ENCODE measurements at places on chromosomes 16 and 17. TPM values are rescaled to one million over a fixed set of nuclear protein-coding genes. Genes with fewer than 3 reads are reported as not detected.
A peak's percentile ranks its signal among the peaks of the same experiment; 100 is the strongest.

Gene CAMKK1
- 4.7 TPM for total RNA-seq

Gene ZNF629
- 27.1 TPM for total RNA-seq

Gene MARVELD3
- not detected for total RNA-seq

Gene SLC46A1
- 6.7 TPM for total RNA-seq

Gene CCL11
- 17.5 TPM for total RNA-seq

Gene SRSF2
- total RNA-seq: 70.7 TPM

Gene HSD11B2
- total RNA-seq: 0.35 TPM

Gene HOXB1
- not detected for total RNA-seq

Gene PRR15L
- not detected for total RNA-seq

DNA sequence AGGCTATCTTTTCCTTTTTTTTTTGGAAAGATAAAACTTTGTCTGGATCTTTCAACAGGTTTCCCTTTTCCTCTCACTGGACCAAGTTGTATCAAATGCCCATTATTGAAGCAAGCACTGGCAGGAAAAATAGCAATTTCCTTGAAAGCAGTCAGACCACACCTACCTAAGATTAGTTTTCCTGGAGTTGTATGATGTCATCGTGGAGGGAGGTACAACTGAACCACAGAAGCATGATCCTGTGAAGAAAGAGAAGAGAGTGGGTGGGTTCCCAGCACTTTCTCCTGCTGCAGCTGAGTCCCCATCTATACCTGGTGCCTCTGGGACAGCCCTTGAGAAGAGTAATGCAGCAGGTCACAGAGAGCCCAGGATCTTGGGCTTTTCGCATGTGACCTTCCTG lies 63.6 kb upstream of the ERCC4 start:
- no peak overlapping the region for H3K27ac ChIP-seq
- no peak for DNase-seq
- no peaks in the 10 kb centered on the region for H3K36me3 ChIP-seq
- no peaks in the 10 kb centered on the region for H3K4me1 ChIP-seq

- no peak overlapping the region for H3K27ac ChIP-seq
- H3K4me1 ChIP-seq: no peaks in the 10 kb centered on the region
- no peaks in the 10 kb centered on the region for H3K27me3 ChIP-seq
- DNase-seq: no peak
Observed at GRCh38 chr17:12603566-12603965, 62.1 kb upstream of the MYOCD start.

DNA sequence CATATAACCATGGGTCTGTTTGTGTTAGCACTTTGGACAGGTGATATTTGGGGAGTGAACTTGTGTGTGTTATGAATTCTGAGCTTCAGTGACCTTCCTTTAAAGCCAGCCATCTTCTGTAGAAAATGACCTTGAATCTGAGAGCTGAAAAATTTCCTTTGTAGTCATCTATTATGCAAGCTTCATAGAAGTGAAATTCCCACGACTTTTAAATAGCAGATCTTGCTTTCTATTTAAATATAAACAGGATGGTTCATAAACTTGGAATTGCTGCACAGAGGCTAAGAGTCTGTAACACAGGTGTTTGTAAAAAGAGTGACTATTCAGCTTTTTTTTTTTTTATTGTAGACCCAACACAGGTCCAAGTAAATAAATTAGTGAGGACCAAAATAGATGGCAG lies 85.5 kb downstream of the MARCHF10 start:
- H3K27ac ChIP-seq: no peak overlapping the region
- no peak overlapping the region for H3K4me3 ChIP-seq
- no peak for DNase-seq

DNA sequence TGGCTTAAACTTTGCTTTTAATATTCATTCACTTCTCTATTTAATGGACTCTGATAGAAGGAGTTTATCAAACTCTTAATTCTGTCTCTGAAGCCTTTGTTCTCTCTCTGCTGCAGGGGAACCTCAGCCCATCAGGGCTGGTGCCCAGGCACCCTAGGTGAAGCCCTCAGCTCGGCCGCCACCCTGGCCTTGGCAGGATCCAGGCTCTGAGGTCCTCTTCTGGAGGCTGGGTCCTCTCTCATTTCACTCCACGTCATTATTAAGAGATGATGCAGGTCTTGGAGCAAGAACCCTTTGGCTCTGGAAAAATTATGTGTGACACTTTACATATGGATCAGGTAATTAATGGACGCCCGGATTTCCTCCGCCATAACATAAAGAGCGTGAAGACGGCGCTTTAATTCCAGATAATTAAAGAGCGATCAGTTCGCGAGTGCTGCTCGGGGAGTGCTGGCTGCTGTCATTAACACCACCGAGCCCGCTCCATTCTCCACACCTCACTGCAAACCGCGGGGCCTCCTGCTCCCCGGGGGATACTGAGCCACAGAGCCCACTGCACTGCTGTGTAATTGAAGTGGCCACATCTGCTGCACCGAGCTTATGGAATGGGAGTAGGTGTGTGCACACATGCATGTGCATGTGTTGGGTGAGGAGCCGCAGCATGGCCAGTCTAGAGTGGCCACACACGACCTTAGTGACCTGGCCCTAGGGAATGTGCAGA lies 259.4 kb upstream of the TNRC6C start:
- no peaks in the 10 kb centered on the region for H3K36me3 ChIP-seq
- no peak overlapping the region for H3K27ac ChIP-seq
- no peaks in the 10 kb centered on the region for H3K4me1 ChIP-seq
- no peak for DNase-seq
- H3K4me3 ChIP-seq: no peak overlapping the region

DNA sequence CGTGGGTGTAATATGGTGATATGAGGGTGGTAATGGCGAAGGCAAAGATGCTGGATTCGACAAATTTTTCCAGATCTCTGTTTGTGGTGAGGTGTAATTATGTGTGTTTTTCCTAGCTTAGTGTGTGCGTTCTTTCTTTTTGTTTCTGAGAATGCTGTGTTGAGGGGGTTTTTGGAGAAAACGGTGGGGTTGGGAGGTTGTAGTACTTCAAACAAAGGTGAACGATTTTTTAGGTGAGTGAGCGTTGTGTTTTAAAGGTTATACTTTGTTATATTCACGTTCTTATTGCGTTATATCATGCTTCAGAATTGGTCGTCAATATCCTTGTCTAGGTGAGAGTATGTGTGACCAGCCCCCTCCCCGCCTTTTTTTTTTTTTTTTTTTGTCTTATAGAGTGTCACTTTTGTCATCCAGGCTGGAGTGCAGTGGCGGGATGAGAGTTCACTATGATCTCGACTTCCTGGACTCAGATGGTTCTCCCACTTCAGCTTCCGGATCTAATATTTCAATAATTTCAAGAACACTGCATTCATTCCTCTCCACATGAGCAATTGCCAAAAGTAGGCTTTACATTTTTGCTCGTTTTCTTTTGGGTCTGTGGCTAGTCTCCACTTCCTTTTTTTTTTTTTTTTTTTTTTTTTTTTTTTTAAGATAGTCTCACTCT lies 82.2 kb upstream of the RNU2-1 start:
- H3K27me3 ChIP-seq: no peaks in the 10 kb centered on the region
- DNase-seq: no peak
- H3K4me3 ChIP-seq: no peak overlapping the region
- no peak overlapping the region for H3K27ac ChIP-seq
- H3K4me1 ChIP-seq: no peaks in the 10 kb centered on the region

DNA sequence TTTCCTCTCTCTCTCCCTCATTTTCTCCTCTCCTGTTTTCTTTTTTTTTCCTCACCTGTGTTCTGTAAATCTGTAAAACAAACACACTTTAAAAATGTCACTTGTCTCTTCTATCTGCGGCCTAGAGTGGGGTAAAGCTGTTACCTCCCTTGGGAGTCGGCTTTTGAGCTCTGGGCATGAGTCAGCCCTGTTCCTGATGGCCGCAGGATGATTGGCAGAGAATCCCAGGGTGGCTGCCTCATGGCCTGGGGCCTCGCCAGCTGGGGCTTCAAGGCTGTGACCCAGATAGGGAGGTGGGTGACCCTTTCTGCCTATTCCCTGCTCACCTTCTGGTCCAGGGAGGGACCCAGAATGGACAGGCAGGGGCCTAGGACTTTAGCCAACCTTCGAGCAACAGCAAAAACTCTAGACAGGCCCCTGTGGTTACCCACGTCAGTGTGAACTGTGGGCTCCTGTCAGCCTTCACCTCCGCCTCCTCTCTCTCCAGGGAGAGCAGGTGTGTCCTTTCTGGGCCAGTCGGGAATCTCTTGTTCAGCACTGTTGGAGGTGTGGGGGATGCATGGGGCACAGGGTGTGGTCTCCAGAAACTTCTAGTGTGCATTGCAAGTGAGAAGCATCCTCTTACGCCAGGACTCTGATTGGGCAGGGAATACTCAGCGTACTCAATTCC lies 87.4 kb downstream of the RAP1GAP2 start:
- H3K4me1 ChIP-seq: peaks cover 12% of the 10 kb centered on the region
- no peaks in the 10 kb centered on the region for H3K27me3 ChIP-seq
- DNase-seq: peak; percentile 44
- H3K36me3 ChIP-seq: no peaks in the 10 kb centered on the region

DNA sequence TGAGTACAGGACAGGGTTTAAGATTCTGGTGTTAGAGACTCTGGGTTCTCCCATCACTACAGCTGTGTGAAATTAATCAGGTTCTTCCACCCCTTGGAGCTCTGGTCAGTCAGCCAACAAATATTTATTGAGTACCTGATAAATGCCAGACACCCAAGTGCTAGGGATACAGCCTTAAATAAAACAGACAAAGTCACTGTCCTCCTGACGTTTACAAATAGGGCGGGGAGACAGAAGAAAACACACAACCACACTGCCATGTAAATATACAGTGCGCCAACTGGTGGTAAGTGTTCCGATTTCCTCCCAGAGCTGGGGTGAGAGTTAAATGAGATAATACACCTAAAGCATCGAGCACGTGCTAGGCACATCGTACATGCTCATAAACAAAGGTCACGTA lies 121.0 kb downstream of the COPRS start:
- H3K4me1 ChIP-seq: peaks cover 3% of the 10 kb centered on the region
- no peaks in the 10 kb centered on the region for H3K36me3 ChIP-seq
- H3K4me3 ChIP-seq: no peak overlapping the region
- H3K27me3 ChIP-seq: no peaks in the 10 kb centered on the region

- DNase-seq: peak; percentile 85
- no peaks in the 10 kb centered on the region for H3K4me1 ChIP-seq
- H3K4me3 ChIP-seq: no peak overlapping the region
- no peak overlapping the region for H3K27ac ChIP-seq
- H3K36me3 ChIP-seq: no peaks in the 10 kb centered on the region
Observed at GRCh38 chr17:17641621-17642409, 39.4 kb upstream of the RAI1 start.

DNA sequence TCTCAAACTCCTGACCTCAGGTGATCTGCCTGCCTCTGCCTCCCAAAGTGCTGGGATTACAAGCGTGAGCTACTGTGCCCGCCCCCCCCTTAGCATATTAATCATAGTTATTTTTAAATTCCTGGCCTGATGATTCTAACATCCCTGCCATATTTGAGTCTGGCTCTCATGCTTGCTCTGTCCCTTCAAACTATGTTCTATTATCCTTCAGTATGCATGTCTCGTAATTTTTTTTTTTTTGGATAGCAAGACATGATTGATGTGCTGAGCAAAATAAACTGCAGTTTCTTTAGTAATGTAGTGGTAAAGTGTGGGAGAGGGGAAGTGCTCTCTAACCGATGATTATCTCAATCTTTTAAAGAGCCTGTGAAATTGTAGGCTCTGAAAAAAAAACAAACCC lies 34.3 kb upstream of the TMEM92 start:
- H3K36me3 ChIP-seq: no peaks in the 10 kb centered on the region
- H3K4me3 ChIP-seq: no peak overlapping the region
- no peak for DNase-seq
- H3K27ac ChIP-seq: peak overlapping the region; percentile 30
- peaks cover 21% of the 10 kb centered on the region for H3K4me1 ChIP-seq

DNA sequence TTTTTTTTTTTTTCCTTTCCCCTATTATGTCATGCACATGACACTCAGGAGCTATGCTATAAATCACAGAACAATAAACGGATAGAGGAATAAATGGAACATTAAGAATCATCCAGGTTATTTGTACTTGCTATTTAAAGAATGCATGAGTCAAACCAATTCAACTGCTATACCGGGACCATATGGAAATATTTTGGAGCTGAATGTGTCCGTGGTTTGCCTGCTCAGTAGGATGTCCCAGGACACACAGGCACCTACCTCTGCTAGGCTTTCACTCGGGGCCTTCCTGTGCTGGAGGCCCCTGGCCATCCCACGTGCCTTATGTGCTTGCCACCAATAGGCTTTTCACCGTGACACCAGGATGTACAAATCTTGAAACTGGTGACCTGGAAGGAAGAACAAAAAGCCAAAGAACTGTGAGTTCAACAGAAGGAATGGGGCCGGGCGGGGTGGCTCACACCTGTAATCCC lies 15.3 kb upstream of the SEC14L1 start:
- peak overlapping the region; percentile 88 for H3K27ac ChIP-seq
- H3K4me3 ChIP-seq: no peak overlapping the region
- peaks cover 24% of the 10 kb centered on the region for H3K4me1 ChIP-seq
- no peak for DNase-seq
- H3K27me3 ChIP-seq: no peaks in the 10 kb centered on the region

GRCh38 chr17:77427391-77427991 lies 286.7 kb downstream of the SEC14L1 start:
- peak; percentile 68 for DNase-seq
- H3K36me3 ChIP-seq: no peaks in the 10 kb centered on the region
- H3K27ac ChIP-seq: peak overlapping the region; percentile 88

- H3K4me3 ChIP-seq: no peak overlapping the region
- no peak for DNase-seq
- H3K36me3 ChIP-seq: no peaks in the 10 kb centered on the region
- H3K27ac ChIP-seq: no peak overlapping the region
- H3K27me3 ChIP-seq: no peaks in the 10 kb centered on the region
- H3K4me1 ChIP-seq: no peaks in the 10 kb centered on the region
Observed at GRCh38 chr16:9465161-9465560, 373.7 kb downstream of the HAPSTR1 start.

DNA sequence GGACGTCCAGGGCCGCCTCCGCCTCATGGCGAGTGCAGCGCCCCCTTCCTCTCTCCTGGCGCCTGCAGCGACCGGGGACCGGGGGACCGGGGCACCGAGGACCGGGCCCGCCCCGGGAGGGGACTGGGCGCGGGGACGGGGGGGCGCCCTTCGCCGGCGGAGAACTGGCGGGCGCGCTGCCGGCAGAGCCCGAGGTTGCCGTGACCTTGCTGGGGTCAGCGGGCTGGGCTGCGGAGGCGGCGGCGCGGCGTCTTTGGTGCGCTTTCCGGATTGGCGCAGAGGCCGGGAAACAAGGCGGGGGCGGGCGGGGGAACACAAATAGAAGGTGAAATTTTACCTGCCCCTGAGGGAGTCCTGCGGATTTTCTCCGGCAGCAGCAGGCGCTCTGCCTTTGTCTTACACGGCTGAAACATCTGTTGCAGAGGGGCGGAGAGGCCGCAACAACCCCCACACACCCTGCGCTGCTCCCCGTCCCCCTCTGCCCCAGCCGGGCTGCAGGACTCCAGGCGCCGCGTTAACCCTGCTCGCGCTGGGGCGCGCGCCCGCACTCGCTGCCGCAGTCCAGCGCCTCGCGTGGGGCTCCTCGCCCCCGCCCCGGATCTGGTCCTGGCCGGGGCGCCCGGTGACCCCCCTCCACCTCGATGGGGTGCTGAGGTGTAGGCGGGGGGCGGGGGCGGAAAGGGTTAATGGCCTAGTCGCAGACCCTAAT lies 53.5 kb downstream of the SREBF1 start:
- no peaks in the 10 kb centered on the region for H3K36me3 ChIP-seq
- peak overlapping the region; percentile 75 for H3K27ac ChIP-seq
- H3K27me3 ChIP-seq: no peaks in the 10 kb centered on the region
- DNase-seq: peak; percentile 80
